ENCODE measurements at places on chromosomes 5 and 9.

- no peak for DNase-seq
These were observed 606.7 kb upstream of the FAM174A start for GRCh38 chr5:99928490-99928889.

DNA sequence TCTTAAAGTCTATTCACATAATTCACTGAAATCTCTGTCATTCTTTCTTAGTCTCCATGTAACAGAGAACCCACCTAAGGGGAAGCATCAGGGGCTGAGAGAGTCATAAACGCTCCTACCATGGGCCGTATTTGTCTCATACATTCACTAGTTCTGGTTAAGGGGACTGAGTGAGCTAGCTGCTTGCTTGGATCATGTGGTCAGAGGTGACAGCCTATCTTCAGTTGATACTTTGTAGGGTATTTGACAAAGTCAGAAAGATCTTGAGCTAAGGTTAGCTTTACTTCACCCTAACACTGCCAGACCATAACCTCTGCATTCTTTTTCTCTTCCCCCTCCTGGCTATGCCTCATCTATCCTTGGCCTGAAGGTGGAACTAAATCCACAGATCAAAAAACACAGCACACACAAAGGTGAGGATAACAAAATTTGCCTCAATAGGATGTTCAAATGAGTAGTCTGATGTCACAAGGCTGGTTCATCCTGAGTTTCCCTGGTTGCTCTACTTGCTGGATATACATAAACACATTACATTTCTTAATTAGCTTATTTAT, 66.5 kb downstream of the MARCHF3 start:
- DNase-seq: no peak

DNA sequence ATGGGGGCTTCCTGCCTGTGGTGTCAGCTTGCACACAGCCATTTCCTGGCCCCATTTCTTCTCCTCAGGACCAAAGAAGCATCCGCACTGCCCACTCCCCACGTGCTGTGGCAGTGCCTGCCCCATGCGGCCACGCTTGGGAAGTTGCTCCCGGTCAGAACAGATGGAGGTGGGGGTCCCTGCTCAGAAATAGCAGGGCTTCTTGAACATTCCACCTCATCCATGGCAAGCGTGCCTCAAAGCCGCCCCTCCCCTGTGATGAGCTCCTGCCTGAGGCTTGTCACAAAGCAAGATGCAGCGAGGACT, 238.2 kb downstream of the SYK start:
- DNase-seq: no peak

GRCh38 chr5:168443533-168443932, 42.7 kb upstream of the RARS1 start:
- no peak for DNase-seq

DNA sequence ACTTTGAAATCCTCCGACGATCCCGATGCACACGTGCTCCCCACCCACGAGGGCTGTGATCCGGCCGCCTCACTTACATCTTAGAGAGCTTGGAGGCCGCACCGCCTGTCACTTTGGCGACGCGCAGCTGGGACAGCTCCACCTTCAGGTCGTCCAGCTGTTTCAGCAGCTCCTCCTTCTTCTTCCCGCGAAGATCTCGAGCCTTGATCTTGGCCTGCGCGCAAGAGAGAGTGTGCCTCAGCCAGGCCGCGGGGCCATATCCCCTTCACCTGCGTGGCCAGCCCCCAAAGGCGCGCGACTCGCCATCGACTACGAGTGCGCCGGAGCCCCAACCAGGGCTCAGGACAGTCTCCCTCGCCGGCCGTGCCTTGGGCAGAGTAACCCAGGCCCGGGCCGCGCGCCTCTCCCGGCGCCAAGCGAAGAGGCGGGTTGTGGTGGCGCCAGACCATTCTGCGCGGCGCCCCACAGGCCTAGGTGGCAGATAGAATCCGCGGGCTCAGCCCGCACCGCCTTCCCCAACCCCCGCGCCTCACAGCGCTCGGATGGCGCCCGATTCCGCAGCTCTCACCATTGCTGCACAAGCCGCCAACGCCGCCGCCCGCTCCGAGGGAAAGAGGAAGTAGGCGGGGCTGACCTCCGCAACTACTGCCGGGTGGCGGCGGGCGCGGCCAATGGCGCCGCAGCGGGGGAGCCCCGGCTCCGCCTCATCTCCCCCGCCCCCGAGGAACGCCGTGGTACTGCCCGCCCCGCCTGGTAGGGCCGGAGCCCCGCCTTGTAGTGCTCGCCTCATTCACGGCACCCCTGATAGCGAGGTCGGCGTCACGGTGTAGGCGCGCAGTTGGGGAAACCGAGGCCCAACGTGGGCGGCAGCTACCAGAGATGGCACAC, at the start of the genes ARPC5L and RPL35:
TSS of gene ARPC5L (plus strand) at position 789 of the 888 bp plus-strand sequence. CDS start 7,161 bp downstream, outside the sequence.
TSS of gene RPL35 (minus strand) at position 616 of the 888 bp plus-strand sequence. CDS start at position 571, 45 bp downstream.
- DNase-seq: peak; percentile 93

- DNase-seq: no peak
These were observed 287.2 kb downstream of the ZSWIM6 start for GRCh38 chr5:61619289-61619688.

GRCh38 chr9:98502976-98503325, 205.8 kb downstream of the GABBR2 start:
- DNase-seq: no peak

DNA sequence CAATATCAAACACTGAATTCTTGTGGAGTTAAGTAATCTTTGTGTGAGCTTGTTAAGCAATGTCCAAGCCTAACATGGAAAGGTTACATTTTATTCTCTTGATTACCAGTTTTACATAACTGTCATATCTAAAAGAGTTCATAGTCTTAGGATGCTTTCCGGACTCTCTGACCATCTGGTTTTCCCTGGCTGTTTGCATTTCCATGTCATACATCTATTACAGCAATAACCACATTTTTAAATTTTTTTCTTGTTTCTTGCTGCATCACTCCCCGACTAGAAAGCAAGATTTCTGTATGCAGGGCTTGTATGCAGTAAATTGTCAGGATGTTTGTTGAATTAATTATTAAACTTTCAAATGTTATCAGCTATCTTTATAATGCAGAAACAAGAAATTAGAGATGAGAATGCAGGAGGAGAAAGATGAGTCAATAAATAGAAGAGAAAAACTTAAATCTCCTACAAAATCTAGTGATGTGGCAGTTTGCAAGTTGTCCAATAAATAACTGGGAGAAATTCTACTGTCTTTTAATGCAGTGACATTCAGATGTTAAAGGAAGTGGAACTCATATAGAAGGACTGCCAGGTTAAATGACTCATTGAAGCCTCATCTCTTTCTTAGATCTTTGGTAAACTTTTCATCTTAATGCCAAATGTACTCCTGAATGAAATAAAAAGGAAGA, 179.6 kb upstream of the SGCD start:
- no peak for DNase-seq

DNA sequence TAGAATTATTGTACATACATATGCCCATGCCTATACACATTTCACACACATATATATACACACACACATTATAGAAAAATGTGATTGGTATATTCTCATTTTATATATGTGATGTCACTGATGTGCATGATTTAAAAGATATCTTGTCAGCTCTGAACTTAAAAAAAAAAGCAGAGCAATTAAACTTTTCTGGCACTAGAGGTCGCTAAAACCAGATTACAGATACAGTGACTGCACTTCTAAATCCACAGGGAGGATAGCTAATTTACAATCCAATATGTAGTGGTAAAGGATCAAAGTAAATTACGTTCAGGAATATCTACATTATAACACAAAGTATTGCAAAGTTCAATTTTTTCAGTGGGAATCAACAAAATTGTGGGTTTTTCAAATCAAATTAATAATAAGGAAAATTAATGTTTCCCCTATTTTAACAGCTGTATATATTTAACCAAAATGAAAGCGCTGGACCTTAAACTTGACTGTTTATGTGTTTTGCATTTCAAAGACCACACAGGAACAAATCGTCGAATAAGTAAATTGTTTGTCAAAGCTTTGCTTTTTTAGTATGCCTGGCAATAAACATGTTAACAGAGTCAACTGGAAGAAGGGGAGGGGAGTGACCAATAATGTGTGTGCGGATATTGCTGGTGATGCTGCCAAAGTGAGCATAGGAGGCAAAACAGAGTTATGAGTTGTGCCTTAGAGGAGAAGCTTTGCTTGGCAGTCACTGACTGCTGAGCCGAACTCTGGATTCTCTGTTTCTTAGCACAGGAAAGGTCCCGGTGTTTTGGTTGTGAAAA, 1201.4 kb upstream of the C9orf72 start:
- no peak for DNase-seq

GRCh38 chr5:69209602-69210001, 20.2 kb downstream of the CENPH start:
- no peak for DNase-seq

All from stimulated activated CD4-positive, alpha-beta T cell treated with anti-CD3 and anti-CD28 coated beads, TNF-alpha, amount 100 ng/mL, for 48 hours (primary cell).